GF-D8 (cell line): ENCODE measurements at places on chromosomes 6 and 20.

DNA sequence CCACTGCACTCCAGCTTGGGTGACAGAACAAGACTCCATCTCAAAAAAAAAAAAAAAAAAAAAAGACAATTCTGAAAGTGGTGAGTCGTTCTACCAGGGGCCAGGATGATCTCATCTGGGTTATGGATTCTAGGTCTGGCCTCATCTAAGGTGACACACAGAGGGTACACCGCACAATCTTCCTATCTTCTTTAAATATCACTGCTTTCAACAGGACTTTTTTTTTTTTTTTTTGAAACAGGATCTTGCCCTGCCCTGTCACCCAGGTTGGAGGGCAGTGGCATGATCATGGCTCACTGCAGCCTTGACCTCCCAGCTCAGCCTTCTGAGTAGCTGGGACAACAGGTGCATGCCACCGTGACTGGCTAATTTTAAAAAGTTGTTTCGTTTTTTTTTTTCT lies 67.7 kb downstream of the SLC16A10 start:
- DNase-seq: no peak

- no peak for DNase-seq
Measured at GRCh38 chr6:46175976-46176375, 5.2 kb upstream of the ENPP5 start.

GRCh38 chr6:104109806-104110205 lies 749.9 kb downstream of the HACE1 start:
- DNase-seq: no peak

- DNase-seq: peak; percentile 38
Measured at GRCh38 chr6:31585491-31585890, 586 bp upstream of the LST1 start.

DNA sequence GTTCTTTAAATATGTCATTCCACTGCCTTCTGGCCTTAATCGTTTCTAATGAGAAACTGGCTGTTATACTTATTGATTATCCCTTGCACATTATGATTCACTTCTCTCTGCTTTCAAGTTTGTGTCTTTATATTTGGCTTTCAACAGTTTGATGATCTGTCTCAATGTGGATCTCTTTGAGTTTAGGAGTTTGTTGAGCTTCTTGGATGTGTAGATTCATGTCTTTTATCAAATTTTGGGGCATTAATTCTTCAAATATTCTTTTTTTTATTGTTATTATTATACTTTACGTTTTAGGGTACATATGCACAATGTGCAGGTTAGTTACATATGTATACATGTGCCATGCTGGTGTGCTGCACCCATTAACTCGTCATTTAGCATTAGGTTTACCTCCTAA lies 29.3 kb downstream of the ZBTB9 start:
- DNase-seq: no peak

GRCh38 chr6:36916126-36916525 lies 30.4 kb downstream of the C6orf89 start:
- no peak for DNase-seq

DNA sequence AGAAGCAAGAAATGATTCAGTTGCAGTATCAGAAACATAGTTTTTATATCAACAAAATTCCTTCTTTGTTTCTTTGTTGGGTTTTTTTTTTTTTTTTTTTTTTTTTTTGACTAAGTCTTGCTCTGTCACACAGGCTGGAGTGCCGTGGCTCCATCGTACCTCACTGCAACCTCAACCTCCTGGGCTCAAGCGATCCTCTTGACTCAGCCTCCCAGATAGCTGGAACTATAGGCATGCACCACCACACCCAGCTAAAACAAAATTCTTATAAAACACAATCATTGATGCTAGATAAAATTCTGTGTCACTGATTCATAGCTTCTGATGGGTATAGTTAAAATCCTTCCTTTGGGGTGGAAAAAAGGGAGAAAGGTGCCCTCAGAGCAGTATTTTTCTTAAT lies 110.3 kb upstream of the TNFAIP3 start:
- no peak for DNase-seq

- DNase-seq: no peak
Measured at GRCh38 chr6:161482517-161482858, 208.6 kb upstream of the AGPAT4 start.

DNA sequence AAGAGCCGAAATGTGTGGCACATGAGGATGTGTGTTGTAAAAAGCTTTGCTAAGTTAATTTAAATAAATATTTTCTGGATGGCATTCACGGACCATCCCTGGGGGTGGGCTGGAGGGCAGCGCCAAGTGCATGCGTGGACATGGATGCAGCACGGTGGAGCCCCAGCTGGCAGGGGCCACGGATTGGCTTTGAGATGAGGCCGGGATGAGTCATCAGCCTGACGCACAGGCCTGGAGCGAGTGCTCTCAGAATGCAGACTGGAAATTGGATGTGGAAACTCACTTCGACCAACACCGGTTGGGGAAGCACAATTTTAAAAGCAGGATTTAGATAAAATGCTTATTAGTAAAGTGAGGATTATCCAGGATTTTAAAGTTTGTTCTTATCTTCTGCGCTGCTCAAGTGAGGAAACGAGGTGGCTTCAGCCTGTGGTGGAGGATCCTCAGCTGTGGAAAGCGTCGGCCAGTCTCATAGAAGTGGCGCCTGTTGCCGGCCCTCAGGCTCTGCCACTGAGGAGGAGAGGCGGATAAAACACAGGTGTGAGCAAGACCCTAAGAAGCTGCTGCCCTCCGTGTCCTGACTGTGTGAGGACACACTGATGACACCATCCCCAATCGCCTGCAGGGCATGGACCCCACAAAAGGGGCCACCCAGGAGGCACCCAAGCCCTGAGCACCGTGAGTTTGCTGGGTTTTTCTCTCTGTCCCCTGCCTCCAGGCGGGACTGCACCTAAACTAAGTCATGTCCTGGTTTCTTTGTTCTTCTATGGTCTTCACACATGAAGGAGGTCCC lies 279.7 kb downstream of the CDH4 start:
- no peak for DNase-seq

- DNase-seq: no peak
Measured at GRCh38 chr20:61440548-61441055, 188.5 kb downstream of the CDH4 start.

- no peak for DNase-seq
Measured at GRCh38 chr6:162181111-162181510, 546.5 kb downstream of the PRKN start.

- DNase-seq: no peak
Measured at GRCh38 chr20:58436868-58437645, 48.0 kb downstream of the VAPB start.

GRCh38 chr6:76592566-76592965 lies 520.1 kb upstream of the IMPG1 start:
- DNase-seq: no peak

DNA sequence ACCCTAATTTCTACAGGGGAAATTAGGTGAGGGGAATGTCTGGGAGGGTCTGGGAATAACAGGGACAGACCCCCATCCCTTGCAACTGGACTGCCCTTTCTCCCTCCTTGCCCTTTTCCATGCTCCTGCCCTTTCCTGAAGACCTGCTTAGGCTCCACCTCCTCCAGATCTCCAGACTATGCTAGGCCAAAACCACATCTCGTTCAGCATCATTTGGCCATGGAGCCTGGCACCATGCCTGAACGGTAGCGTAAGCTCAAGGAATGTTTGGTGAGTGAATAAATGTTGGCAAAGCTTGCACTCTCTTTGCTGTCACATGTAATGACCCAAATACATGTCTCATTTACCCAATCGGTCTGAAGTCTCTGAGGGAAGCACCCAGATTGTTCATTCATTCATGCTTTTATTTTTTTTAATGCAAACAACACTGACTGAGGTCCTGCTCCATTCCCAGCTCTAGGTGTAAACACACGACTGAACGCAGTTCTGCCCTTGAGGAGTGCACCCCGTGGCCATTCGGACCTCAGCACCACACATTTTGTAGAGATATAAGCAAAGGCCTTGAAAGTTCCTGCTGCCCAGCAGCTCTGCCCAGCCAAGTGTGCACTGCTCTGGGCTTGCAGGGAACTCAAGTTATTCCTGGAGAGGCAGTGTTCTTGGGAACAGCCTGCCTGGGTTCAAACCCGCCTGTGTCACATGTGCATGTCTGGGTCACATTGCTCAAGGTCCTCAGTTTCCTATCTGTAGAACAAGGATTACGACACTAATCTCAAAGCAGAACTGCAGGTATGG lies 1.1 kb upstream of the GRM4 start:
- no peak for DNase-seq

- no peak for DNase-seq
Measured at GRCh38 chr20:16293590-16293989, 279.7 kb downstream of the KIF16B start.

DNA sequence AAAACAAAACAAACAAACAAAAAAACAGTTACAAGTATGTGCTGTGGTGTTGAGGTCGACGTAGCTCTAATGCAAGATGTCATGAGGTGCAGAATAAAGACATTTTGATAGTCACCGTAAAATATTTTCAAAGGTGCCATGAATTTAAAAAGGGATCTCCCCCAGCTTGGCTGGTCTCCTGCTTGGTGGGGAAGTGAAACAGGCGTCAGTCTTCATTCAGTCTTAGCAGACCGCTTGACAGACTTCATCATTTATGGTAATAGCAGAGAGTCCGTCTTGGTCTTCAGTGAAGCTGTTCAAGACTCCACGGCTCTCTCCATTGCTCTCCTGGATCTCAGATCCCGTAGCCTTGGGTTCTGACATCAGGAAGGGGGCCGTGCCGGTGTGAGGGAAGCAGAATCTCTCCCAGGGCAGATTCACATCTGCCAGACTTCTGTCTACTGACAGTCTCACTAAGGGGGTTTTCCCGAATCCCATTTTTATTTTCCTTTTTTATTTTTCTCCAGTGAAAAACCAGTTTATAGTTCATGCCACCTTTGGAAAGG lies 1.6 kb downstream of the SLC24A3 start:
- DNase-seq: no peak

DNA sequence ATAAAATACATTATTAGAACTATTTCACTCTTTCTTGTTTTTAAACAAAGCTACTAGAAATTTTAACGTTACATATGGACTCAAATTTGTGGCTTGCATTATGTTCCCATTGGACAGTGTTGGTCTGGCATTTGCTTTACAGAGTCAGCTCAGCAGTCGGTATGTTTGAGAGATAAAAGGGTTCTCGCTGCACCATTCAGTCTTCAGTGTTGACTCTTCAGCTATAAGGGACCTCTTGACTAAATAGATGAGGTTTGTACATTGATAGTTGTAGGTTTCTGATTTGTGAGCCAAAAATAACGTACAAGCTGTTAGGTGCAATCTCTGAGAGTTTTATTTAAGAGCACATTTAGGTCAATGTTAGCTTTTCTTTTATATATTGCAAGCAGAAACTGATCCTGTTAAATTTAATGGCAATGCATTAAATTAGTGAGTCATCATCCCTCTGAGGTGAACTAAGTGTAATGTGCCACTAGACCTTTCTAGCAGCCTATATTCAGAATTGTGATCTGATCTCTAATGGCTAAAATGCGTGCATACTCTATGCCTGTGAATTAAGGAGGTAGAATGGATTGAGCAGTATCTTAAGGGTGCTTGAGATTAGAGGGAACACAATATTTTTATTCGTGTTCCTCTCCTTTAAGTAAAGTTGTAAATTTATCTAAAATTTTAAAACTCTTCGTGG lies 485.6 kb upstream of the SYNCRIP start:
- no peak for DNase-seq

GRCh38 chr6:29008089-29008488 lies 3.0 kb upstream of the ZNF311 start:
- DNase-seq: no peak

GRCh38 chr20:43961541-43962471 lies 47.2 kb downstream of the TOX2 start:
- no peak for DNase-seq

- no peak for DNase-seq
Measured at GRCh38 chr6:119961450-119961849, 611.9 kb upstream of the MAN1A1 start.

DNA sequence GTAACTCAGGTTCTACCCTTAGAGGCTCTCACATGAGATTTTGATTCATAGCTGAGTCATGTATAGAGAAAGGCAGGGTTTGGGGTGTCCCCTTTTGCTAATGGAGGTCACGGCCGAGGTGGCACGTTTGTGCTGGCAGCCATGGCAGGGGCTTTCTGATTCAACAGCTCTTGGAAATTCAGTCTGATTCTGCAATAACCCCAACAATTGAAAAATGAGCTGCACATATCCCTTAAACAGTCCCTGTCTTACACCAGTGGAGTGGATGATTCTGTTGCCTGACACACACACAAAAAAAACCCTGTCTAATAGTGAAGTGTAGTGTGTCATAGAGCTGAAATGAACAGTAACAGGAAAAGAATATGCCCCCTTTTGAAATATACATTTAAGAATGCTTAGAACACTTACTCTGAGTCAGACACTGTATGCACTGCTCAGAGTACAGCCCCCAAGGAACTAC lies 40.4 kb upstream of the ARG1 start:
- DNase-seq: no peak

DNA sequence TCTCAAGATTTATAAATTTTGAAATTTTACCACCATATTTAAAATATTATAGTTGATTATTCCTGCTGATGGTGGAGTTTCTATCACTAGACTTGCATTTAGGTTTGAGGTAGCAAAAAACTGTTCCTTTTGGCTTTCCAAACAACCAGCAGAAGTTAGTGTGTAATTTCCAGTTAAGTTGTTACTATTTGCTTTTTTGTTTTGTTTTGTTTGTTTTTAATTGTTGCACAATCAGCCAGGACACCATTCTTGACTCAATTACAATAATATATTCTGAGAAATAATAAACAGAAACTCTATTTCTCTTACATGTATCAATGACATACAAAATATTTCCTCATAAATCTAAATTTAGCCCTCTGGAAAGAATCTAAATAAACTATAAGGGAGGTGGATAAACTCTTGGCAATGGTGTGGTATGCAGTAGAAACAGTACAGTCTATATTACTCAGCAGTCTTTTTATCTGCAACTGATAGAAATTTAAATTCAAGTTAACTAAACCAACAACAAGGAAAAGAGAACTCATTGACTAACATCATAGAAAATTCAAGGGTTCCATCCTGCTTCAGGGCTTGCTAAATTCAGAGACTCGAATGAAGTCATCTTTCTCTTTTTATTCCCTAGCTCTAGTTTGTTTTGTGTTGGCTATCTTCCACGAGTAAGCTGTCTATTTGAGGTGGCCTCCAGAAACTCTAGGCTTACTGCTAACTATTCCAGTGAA lies 19.4 kb upstream of the COL19A1 start:
- DNase-seq: no peak

GRCh38 chr20:43550456-43550855 lies 8.4 kb upstream of the SGK2 start:
- DNase-seq: no peak

- peak; percentile 75 for DNase-seq
Measured at GRCh38 chr6:159979136-159979874, 10.4 kb downstream of the IGF2R start.
